Substantia nigra (tissue), 51 donors: ENCODE measurements at places on chromosomes 4 and X.
A peak's percentile ranks its signal among the peaks of the same experiment; 100 is the strongest.

- DNase-seq, result no peak
These were observed 56.0 kb downstream of the TMEM131L start for GRCh38 chr4:153521999-153522801.

DNA sequence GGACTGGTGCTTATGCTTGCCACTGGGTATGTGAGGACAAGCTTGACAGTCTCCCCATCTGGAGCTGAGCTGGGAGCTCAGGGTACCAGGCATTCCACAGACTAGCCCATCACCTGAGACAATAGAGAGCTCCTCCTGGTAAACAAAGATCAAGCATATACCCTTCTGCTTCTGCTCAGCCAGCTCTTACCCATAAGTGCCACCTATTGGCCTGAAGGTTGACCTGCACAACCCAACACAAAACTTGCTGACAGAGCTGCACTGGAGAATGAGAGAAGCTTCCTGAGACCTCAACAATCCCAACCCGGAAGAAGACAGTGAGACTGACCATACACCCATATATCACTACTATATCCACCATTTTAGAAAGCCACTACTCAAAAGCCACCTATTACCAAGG is 1049.2 kb upstream of the INTU start:
- no peak for DNase-seq

- no peak for DNase-seq
These were observed 84.3 kb downstream of the TRAM1L1 start for GRCh38 chr4:117001077-117001476.

DNA sequence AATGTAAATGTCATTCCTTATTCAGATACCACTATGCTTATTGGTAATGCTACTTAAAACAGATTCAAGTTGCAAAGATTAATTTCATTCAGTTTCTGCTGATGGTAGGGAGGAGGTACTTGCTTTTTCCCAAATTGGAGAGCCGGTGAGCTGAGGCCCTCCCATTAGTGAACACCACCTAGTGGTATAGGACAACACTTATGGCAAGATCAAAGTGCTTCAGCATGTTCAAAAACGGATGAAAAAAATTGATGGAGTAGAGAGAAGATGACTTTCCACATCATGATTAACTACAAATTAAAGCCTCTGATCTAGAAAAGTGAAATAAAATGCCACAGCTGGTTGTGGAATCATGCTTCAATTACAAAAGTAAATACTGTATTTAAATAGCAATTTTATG is 112.9 kb downstream of the MBNL3 start:
- no peak for DNase-seq

- no peak for DNase-seq
These were observed 76.6 kb downstream of the CHIC2 start for GRCh38 chr4:53987761-53988171.

- DNase-seq, result no peak
These were observed 681.9 kb upstream of the BOD1L1 start for GRCh38 chr4:14309431-14309830.

- no peak for DNase-seq
These were observed 49.8 kb downstream of the OSTC start for GRCh38 chr4:108700081-108700757.

GRCh38 chrX:133859336-133859735 is 126.1 kb downstream of the GPC3 start:
- DNase-seq, result no peak

DNA sequence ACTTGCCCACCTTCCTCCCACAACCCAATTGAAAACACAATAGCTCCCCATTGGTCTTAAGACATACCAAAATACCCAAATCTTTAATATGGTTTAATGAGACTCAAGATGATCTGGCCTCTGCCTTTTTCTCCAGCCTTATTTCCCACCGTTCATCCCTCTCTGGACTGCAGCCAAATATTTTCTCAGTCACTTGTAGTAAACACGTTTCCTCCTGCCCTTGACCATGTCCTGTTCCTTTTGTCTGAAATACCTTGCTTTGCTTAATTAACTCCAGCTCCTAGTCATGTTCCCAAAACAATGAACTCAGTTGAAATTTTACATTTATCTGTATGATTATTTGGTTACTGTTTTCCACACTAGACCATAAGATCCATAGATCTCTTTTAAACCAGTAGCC is 8.4 kb upstream of the NUP54 start:
- DNase-seq, result no peak

- no peak for DNase-seq
These were observed 12.2 kb downstream of the ASMTL start for GRCh38 chrX:1440506-1440905.

DNA sequence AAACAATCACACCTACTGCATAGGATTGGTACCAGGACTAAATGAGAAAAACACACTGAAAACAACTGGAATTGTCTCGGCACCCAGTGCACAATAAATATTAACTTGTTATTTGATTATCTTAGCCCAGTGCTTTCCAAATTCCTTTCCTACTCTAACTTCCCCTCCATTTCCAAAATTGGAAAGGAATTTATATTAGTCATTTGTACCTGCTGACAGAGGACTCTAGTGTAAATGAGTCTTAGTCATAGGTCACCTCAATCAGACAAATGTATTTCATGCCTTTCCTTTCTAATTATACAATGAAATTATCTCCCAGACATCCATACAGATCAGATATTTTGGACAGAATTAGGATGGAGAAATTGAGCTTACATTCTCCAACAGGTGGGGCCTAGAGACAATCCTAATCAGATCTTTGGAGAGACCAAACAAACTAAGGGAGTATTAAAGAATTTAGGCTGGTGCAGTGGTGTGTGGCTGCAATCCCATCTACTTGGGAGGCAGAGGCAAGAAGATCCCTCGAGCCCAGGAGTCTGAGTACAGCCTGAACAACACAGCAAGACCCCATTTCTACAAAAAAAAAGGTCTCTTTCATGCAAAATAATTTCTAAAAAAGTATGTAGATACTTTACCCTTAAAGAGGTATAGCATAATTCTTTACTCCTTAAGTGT is 10.1 kb downstream of the SH3D19 start:
- DNase-seq, result no peak

GRCh38 chr4:121041307-121042090 is 30.8 kb downstream of the NDNF start:
- no peak for DNase-seq

DNA sequence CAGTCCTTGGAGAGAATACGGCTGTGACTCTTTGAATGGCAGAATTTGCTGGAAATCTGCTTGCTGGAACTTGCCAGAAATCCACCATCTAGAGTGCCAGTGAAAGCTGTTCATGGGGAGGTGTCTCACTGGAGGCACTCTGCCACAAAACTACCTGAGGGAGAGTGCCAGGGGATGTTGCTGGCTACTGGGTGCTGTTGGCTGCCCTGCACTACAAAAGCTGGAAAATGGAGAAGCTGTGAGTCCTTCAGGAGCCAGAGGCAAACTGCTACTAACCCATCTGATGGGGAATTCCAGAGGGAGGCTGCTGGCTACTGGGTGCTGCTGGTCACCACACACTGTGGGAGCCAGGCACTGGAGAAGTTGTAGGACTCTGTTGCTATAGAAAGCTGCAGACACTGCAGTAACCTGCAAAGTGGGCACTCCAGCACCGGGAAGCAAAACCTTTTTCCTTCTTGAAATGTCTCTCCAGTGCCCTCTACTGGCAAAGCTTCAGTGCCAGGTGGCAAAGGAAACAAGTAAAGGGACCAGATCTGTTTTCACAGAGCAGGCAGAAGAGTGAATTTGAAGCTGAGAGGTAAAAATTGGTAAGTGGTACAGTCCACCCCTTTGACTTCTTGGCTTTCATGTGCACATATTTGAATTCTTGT is 47.8 kb upstream of the HSD17B10 start:
- DNase-seq, result no peak

- peak; percentile 8 for DNase-seq
These were observed 49.7 kb upstream of the KLHL8 start for GRCh38 chr4:87270144-87270543.

DNA sequence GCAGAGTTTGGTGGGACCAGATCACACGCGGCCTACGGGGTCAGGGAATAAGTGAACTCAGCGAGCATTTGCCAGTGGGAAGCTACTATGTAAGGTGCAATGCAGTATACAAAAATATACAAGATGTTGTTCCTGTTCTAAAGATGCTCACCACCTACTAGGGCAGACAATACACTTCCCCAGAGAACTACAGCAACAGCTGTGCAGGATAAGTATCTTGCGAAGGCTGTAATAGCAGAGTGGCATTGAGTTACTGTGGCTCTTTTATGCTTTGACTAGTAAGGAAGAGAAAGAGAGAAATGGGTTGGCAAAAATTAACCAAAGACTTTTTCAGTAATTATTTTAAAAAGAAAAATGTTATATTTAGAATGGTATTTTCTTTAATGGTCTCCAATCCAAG is 61.2 kb downstream of the CDS1 start:
- DNase-seq, result no peak

GRCh38 chrX:56789518-56790070 is 60.6 kb downstream of the NBDY start:
- DNase-seq, result no peak

GRCh38 chr4:146165840-146166239 is 9.7 kb upstream of the LSM6 start:
- DNase-seq, result no peak

DNA sequence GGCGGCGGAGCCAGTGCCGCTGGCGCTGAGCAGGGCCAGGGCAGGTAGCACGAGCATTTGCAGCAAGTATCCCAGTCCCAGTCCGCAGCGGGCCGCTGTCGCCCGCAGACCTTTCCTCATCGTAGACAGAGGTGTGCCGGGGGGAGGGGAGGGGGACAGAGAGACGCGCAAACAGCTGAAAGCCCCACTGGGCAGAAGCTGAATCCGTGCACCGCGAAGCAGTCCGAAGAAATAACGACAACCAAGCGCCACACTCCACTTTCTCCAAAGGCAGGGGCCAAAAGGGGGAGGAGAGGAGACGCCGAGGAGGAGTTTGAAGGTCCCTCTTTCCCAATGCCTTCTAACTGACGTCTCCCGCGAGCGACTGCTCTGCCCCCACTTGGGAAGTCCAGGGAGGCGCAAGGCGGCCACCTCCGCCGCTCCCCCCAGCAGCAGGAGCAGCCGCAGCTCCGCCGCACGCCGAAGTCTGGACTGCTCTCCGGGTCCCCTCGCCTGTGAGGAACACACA is at the start of gene UNC5C:
Gene UNC5C (minus strand): TSS at position 236 of the 508 bp plus-strand sequence.
- peak; percentile 64 for DNase-seq

- DNase-seq, result no peak
These were observed 235.5 kb upstream of the DIAPH2 start for GRCh38 chrX:96449191-96449590.

DNA sequence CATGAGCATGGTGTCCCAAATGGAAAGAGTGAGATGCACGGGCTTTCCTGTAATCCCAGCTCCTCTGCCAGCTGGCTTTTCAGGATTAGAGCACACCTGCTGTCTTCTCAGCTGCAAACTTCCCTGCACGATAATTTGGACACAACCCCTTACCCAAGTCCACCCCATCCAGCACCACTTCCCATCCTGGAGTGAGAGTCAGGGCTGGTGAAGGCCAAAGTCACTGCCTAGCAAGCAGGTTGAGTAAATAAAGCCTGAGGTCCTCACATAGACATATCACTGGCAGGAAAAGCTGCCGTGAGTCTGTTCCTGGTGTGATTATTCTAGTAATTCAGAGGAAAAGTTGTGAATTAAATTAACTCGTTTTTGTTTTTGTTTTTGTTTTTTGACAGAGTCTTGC is 113.9 kb upstream of the MBNL3 start:
- no peak for DNase-seq

DNA sequence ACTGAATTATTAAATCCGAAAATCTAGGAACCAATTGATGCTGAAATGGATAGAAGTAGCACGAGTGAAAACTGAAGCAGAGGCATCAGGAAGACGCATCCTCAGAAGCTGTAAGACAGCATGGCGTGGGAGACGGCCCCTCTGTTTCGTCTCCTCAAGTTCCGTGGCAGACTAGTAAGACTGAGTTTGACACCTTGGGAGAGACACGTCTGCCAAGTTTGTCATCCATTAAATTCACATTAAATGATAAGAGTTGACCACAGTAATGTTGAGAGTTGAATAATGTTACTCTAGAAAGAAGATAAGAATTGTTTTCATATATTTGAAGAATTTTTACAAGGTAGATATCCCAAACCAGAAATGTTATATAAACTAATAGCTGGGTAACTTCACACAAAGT is 736.1 kb upstream of the FRG1 start:
- no peak for DNase-seq

DNA sequence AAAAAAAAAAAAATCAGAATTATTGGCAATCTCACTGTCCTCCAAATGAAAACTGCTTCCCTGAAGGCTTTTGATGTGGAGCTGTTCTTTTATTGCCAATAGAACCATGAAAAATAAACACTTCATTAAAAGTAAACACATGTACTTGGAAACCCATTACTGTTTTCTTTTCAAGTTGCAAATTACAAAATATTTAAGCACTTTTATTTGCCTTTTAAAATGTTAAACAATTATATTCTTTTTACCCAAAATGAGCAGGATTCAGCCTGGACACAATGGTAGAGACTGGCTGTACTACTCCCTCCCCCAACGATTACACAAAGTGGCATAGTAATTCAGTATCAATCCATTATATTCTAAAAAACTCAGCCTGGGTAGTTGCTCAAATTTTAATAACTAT is 60.9 kb downstream of the SH2D1A start:
- no peak for DNase-seq

DNA sequence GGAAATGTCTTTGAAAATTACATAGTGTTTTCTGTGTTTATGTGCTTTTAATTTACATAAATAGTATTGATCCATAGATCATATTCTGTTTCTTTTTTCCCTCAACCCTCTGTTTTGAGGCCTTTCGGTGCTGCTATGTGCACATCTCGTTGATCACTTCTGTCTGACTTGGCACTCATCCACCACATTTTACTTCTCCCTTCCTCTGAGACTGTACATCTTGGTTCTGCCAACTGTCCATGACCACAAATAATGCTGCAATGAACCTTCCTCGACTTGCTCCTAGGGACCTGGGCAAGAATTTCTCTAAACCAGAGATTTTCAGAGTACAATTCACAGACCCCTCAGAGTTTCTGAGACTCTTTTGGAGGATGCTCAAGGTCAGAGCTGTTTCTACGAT is 74.4 kb downstream of the RTL5 start:
- DNase-seq, result no peak

- no peak for DNase-seq
These were observed 1.5 kb downstream of the GPR101 start for GRCh38 chrX:137032341-137032694.
